Left colon (tissue), 2 donors: ENCODE measurements at places on chromosomes 3 and 15. TPM values are rescaled to one million over a fixed set of nuclear protein-coding genes. Genes with fewer than 3 reads are reported as not detected.

- DNase-seq, result no peak
Measured at GRCh38 chr15:43489191-43489590, 3.8 kb downstream of the TP53BP1 start.

The ITPR1 gene
- 8.9 TPM for total RNA-seq

The IQCF2 gene
- total RNA-seq, result not detected

The P3H2 gene
- 46.4 TPM for total RNA-seq

The ITIH3 gene
- 0.46 TPM for total RNA-seq
